Forelimb muscle (tissue), 1 donor: ENCODE measurements at places on chromosomes 2 and 18. TPM values are rescaled to one million over a fixed set of nuclear protein-coding genes. Genes with fewer than 3 reads are reported as not detected.

DNA sequence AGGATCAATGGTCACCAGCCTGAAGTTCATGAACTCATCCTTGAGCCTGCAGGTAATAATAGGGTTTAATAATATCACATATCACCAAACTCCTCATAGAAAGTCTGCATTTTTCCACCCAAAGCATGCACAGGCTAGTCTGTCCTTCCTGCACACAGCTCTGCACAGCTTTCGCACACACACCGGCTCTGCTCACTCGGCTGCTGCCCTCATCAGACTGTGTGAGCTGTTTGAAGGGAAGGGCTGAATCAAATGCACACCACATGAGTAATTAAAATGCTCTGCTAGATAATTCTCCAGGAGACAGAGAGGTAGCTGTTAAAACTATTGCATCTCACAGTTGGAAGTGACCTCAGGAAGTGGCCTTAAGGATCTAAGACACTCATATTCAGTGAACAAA, 108.4 kb upstream of the YPEL5 start:
- DNase-seq, result no peak

DNA sequence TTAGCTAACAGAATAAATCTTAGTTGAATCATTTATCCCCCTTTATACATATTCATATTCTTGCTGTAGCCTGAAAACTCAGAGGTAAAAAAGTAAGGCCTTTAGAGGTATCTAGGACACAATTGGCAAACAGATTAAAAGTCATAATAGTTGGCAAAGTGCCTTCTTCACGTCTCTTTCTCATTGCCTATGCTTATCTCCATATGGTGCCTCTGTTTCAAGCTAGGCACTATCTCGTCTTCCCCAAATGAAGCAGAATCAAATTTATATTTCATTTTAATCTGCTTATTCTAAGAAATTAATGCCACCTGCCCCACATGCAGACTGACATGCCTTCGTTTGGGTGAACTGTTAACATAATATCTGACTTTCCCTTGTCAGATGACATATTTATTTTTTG, 245.4 kb downstream of the CDH2 start:
- DNase-seq, result no peak

- DNase-seq, result no peak
Observed at GRCh38 chr2:160652236-160652635, 158.6 kb upstream of the RBMS1 start.

The ITSN2 gene
- polyA plus RNA-seq, result 20.1 TPM

- no peak for DNase-seq
Observed at GRCh38 chr2:164778723-164779122, 62.9 kb downstream of the COBLL1 start.

The CDH19 gene
- polyA plus RNA-seq, result 1.3 TPM

DNA sequence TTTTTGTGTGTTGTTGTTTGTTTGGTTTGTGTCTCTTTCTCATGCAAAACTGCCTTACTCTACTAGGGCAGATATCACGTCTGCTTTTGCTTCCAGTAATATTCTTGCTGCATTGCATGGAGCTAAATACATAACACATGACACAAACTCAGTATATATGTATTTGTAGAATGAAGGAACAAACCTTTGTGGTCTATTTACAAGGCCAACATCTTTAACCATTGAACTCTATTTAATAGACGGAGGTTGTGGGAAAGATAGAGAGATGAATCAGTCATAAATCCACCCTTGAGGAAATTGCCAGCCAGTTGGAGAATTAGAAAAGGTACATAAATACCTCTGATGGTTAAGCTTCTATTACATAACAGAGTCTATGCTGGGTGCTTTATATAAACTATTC, 26.0 kb upstream of the IL1RL1 start:
- DNase-seq, result no peak

- DNase-seq, result no peak
Observed at GRCh38 chr18:49050452-49050851, 99.7 kb upstream of the SMAD7 start.

DNA sequence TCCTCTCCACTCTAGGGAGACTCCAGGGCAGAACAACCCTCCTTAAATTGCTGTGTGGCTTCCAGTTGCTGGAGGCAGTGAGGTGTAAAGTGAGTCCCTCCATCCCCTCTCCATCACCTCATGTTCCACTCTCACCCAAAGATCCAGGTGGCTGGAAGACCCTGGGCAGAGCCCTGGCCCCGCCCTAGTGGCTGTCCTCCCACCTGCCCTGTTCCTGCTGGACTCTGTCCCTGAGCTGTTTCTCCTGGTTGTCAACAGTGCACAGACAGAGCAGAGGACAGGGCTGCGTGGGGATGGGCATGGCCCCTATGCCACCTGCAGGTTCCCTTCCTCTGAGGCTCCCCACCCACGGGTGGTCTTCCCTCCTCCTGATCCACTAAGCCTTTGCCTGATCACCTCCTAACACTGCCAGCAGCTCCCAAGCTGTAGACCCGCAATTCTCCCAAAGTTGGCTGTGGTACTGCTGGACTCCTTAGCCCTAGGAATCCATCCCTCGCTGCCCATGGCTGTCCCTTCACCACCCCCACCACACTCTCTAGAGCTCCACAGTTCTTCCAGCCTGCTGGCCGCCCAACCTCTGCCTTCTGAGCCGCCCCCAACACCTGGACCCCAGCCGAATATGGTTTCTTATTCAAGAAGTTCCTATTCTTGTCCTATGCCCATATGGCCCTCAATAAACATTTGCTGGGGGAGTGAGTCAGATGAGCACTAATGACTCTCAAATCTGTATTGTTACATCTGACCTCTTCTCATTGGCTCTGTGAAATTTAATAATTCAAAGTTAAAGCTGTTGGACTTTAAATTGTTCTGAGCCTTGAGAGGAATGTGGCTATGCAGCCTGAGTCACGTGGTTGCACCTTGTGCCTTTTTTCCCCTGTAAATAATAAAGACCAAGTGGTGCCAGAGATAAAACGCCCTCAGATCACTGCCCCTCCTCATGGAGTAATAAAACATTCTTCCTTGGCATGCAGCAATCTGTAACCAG, 260.0 kb upstream of the HS6ST1 start:
- no peak for DNase-seq

- DNase-seq, result no peak
Observed at GRCh38 chr2:219959471-219959870, 332.0 kb downstream of the SLC4A3 start.

DNA sequence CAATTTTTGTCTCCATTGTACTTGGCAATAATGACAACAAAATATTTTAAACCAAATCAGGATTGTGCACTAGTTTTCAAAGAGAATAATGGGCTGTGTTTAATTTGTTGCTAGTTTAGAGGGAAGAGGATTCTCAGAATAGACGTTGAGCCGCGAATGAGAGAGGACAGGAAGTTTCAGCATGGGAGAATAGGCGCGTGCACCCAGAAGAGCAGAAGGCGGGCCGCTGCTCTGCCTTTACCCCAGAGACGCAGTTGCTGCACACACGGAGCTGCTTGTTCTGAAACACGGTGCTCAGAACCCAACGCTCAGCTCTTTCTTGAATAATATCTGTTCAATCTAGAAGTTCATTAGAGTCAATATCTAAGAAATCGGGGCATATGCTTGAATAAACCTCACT, 223.4 kb downstream of the MYT1L start:
- DNase-seq, result no peak

The VWC2L gene
- polyA plus RNA-seq, result not detected

The RAB27B gene
- 0.61 TPM for polyA plus RNA-seq

DNA sequence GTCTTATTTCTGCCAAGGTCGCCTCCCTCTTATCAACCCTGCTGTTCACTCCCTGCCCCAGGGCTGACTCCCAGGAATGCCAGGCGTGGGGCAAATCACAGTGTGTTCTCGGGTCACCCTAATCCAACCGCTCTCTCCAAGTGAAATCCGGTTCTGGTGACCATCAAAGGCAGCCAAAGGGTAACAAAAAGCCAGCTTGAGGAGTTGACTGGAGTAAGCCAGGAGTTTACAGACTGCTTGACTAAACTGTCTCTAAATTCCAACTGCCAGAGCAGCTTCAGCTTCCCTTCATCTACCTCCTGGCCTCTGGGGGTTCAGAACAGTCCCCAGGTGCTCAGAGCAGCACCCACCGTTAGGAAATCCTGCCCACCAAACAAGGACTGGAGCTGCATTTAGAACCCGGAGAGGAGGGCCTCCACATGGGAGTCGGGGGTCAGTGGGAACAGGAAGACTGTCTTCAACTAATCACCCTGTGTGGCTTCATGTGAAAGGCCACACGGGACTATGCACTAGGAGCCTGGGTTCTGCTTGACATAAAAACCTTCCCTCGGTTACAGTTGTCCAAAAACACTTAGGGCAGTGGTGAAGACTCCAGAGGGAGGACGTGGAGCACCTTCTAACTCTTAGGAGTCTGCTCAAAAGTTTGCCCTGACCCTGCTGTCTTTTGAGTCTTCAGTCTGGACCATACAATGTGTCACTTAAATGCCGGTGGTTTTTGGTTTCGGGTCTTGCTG, 24.2 kb upstream of the MCFD2 start:
- no peak for DNase-seq

DNA sequence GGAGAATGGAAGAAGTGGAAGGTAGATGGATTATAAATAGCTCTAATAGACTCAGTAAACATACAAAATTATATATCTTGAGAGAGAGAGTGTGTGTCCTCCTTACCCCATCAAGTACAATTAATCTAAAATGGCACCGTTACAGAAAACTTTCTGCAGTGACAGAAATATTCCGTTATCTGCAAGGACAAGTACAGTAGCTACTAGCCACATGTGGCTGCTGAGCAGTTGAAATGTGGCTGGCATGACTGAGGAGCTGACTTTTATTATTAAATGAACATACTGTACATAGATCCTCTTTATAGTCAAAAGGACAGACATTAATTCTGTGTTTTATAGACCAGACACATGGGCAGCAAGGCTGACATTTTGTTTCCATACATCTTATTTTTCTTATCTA, 7.0 kb downstream of the CCDC93 start:
- no peak for DNase-seq

GRCh38 chr2:124879640-124880039, 854.6 kb downstream of the CNTNAP5 start:
- DNase-seq, result no peak

GRCh38 chr2:209147981-209148380, 275.9 kb upstream of the MAP2 start:
- no peak for DNase-seq

- no peak for DNase-seq
Observed at GRCh38 chr2:18795906-18796305, 206.5 kb upstream of the NT5C1B start.

The TYW5 gene
- 8.6 TPM for polyA plus RNA-seq

The MC4R gene
- polyA plus RNA-seq, result 0.16 TPM

The SPATA3 gene
- not detected for polyA plus RNA-seq

DNA sequence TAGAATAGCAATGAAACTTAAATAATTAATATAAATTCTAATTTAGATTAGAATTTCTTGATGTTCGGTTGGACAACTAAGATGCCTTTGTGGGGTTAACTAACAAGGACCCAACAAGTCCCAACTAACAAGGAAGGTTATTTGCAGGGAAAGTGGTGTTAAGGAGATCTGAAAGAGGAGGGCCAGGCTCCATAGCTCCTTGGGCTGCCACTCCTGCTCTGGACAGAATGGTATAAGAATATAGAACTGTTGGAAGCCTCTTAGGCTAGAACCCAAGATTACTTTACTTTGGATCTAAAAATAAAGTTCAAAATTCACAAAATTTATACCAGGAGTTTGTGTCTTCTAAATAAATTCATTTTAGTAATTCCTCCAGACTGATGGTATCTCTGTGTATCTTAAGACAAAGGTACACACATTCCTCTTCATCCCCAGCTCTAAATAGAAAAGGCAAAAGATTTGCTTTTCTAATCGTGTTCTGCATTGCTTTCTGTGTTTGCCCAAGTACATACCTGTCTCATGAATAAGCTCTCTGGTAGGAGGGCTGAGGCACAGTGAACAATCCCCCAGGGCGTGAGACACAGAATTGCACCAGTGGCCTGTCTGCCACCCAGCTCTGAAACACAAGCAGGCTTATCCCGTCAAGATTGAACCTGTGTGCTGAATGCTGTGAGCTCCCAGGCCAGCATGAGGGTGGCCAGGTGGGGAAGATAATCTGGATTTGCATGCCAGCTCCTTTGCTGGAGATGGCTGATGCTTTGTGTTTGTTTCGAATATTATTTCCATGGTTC, 176.0 kb downstream of the ACKR3 start:
- no peak for DNase-seq

DNA sequence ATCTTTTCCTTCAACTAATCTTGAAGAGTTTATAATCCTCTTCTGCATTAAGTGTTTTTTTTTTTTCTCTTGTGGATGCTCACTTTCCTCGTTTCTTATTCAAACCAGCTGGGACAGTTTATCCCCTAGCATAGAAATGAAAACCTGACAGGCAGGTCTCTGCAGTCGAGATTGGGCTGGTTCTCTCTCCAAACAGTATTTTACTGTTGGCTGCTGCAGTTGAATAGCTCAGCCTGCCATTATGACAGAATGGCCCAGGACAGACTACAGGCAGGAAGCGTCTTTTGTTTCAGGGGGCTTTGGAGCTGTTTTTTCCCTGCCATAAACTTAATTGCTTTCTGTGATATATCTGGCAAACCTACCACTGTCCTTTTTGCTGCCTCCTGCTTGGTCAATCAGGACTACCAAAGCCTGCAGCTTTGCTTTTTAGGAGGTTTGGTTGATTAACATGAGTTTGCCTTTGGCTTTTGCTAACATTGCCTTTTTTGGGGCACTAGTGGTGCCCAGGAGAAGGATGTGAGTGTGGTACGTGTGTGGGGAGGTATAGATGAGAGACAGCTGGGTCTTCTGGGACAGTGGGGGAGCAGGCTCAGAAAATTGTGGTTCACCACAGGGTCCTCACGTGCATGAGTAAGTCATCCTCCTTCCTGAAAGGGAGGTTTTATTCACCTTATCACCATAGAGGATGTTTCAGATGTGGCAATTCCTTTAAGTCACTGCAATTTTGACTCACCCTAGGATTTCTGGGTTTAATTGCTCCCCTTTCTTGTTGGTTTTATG, 128.7 kb downstream of the LYPD6B start:
- no peak for DNase-seq

- DNase-seq, result no peak
Observed at GRCh38 chr2:71473346-71474031, 20.1 kb downstream of the DYSF start.

DNA sequence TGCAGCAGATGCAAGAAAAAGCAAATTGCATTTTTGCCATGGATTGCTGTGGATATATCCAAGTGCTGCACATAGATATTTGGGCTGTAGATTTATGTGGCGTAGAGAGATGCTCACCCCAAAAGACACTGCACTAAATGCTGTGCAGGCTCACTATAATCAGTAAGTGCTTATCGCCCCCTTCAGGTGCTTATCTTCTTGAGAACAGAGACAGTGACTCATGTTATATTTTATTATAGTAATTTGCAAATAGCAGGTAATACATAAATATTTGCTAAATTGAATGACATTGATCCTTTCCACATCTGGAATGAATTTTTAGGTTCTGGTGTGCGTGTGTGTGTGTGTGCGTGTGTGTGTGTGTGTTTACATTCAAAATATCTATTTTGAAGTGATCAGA, 36.8 kb upstream of the PLEKHM3 start:
- no peak for DNase-seq
